ENCODE measurements at places on chromosomes 6 and 20.

- DNase-seq: no peak
Observed at GRCh38 chr6:47221565-47221964, 88.1 kb downstream of the TNFRSF21 start.

DNA sequence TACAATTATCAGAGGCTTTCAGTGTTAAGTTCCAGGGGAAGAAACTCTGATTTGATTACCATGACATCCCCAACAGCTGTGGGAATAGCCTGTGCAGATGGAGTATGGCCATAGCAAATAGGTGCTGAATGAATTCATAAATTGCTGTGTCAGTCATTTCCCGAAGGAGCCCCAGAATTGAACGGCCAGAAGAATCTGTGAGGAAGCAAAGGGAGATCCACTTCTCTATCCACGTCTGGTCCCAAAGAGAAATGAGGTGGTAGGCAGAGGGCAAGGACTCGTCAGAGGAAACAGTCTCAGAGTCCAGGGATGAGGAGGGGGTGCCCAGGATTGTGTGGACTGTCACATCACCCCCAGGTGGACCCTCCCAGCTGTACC, 3.1 kb upstream of the TAF8 start:
- DNase-seq: no peak

GRCh38 chr20:20130399-20130798, 78.1 kb downstream of the CFAP61 start:
- no peak for DNase-seq

DNA sequence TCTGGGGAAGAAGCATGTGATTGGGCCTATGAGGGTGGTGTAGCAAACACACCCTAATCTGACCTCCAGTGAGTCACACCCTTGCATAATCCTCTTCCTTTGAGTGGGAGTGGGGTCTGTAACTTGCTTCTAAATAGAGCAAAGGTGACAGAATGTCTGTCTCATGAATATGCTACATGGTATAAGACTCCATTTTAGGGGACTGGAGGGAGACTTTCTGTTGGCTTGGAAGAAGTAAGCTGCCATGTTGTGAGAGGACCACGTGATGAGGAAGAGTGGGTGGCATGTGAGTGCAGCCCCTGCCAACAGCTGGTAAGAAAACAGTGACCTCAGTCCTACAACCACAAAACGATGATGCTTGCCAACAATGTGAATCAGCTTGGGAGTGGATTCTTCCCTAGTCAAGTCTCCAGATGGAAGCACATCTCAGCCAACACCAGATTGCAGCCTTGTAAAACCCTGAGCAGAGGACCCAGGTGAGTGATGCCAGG, 3.7 kb downstream of the AK9 start:
- DNase-seq: no peak

Measured in GDM1 (cell line).